ENCODE measurements at places on chromosomes 6 and 20.

- no peak for DNase-seq
Observed at GRCh38 chr20:59235226-59235625, 65.2 kb upstream of the EDN3 start.

GRCh38 chr6:40256831-40257230, 322.6 kb upstream of the MOCS1 start:
- DNase-seq, result no peak

DNA sequence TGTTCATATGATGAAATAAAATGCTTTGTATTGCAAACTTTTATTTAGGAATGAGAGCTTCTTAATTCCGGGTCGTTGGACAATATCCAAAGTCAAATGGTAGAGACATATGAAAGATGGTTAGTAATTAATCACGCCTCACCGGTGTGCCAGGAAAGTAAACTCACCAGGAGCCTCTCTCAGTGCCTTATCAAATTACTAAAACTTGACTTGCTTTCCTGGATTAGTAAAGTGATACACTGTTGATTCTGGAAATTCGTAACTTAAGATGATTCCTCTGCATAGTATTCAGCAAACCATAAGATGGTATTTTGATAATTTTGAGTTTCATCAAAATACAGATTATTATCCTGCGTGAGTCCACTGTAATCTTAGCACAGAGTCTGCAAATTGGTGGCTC, 115.2 kb downstream of the PAX1 start:
- DNase-seq, result no peak

DNA sequence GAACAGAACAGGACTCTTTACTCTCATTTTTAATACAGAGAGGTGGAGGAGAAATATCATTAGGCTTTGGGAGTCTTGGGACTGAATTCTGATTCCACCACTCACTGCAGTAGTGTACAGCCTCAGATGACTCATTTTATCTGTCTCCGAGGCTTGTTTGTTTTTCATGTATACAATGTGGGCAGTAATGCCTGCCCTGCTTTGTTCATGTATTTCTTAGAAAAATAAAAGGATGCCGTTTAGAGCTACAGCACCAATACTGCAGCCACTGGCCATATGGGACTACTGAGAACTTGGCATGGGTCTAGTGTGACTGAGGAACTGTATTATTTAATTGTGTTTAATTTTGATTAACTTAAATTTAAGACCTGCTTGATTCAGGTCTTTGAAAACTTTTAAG, 41.2 kb upstream of the JAG1 start:
- DNase-seq, result no peak

DNA sequence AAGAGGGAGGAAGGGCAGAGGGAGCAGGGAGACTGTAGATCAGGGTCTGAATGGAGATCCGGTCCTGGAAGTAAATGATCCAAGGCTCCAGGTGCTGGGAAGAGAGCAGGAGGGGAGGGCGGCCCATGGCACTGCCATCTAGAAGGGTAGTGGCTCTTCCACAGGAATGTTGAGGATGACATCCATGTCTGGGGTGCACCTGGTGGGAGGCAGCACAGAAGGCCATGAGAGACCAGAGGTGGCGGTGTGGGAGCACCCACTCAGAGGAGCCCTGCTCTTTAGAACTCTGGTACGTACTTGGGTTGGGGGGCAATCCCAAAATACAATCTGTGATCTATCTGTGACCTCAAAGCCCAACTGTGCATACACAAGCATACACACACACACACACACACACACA, 13.5 kb downstream of the DEFB132 start:
- DNase-seq, result no peak

DNA sequence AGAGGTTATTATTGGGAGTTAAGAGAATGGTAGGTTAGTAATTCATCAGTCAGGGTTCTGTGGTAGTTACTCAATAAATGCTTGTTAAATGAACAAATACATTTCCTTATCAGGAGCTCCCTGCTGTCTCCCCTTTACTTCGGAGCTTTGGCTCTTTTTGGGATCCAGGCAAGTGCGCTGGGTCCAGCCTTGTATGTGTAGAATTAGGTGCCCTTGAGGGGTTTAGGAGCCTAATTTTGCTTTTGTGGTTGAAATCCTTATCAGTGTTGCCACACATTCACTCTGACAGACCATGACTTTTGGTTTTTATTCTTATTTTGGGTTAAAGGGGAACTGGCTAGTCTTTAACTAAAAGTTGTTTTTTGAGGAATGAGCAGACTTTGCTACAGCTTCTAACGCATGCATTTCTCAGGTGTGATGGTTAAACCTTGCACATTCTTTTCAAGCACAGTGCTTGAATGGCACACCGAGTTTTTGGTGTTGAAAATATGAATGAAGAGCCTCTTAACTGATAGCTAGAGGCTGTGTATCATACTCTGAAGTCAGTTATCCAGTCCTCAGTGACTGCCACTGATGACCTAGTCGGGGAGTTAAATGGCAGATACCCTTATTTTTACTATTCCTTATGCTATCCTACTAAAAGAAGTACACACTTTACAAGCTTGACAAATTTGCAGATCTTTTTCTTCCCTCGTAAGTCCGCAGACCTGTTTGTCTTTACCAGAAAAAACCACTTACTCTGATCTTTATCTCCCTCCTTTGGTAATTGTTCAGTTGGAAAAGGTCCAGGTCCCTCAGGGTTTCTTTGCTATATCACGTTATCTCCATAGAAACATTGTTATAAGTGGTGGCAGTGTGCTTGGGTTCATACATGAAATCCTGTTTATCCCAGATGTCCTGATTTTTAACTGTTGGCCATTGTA, 50.7 kb upstream of the PLCG1 start:
- no peak for DNase-seq

DNA sequence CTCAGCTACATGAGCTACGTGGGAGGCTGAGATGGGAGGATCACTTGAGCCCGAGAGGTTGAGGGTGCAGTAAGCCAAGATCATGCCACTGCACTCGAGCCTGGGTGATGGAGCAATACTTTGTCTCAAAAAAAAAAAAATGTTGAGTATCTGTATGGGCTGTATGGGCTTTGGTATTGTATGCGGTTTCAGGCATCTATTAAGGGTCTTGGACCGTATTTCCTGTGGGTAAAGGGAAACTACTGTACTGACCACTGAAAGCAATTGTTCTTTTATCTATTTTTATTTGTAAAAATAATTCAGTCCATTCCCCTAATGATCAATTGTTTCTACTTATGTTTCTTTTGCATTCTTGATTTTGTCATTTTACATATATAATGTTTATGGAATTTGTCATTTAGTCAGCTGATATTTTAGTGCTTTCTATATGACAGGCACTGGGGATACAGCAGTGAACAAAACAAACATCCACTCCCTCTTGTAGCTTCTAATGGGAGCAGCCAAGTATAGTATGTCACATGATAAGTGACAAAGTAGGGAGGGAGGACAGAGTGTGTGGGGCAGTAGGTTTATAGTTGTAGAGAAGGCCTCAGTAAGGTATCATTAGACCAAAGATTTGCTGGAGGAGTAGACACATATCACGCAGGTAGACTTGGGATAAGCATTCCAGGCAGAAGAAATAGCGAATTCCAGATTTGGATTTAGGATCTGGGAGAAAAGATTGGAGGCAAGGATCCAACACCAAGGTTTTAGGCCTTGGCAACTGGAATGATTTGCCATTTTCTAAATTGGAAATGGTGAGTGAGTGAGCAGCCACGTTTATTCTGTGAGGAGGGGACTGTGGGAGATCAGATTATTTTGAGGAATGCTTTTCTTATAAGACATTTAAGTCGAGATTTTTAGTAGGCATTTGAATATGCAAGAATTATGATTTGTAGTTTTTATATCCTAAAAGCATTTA, 6.0 kb downstream of the PCMT1 start:
- no peak for DNase-seq

DNA sequence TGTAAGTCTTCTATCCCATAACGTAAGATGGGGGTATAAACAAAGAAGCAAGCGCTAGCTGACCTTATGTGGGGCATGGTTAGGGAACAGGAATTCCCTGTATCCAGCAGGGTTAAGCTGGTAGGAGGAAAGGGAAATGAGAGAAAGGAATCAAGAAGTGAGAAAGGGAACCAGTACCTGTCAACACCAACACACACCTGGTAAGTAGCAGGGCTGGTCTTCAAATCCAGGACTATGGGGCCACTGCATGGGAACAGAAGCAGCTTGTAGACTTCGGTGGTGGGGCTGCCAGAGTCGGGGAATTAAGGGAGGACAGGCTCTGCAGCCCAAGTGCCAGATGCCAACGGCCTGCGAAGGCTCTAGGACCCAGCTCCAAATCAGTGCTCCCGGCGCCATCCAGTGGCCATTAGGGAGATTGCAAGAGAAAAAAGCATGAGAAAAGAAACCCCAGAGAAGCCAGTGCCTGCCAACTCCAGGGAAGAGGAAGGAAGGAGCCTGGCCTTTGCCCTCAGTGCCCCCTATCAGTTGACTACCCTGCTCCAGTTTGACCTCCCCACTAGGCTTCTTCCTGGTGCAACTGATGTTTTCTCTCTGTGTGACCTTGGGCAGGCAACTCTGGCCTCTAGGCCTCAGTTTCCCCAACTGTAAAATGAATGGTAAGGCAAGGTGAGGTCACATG, 15.8 kb upstream of the RBPJL start:
- DNase-seq, result peak; percentile 36

DNA sequence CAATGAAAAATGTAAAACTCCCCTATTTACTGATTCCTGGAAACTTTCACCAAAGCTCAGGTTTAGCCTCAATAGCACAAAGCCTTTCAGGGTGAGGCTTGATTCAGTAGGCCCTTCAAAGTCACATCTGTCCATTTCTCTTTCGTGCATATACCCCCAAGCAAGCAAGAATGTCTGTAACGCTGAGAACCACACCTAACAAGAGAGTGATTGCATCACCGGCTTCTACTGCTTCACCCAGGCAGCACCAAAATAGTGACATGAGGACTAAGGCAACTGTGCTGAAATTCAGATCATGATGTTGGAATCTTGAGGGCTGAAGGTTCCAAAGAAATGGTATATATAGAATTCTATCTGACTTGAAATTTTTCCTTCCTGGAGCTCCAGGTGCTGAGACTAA, 26.1 kb downstream of the CGA start:
- no peak for DNase-seq

GRCh38 chr20:10540636-10541493, 105.8 kb downstream of the SLX4IP start:
- no peak for DNase-seq

DNA sequence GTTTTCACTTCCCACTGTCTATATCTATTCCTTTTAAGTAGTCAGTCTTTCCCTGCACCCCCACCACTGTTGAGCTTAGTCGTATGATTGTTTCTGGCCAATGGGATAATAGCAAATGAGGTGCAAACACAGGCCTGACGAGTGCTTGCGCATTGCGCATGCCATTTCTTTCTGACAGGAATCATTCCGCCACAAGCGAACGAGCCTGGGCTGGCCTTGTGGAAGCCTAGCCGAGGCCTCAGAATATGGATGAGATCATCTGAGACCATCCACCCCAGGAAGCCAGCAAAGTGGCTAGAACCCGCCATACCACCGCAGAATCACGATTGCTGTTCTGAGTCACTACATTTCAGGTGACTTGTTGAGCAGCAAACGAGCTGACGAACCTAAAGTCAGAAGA, 52.2 kb upstream of the PRL start:
- DNase-seq, result no peak

GRCh38 chr6:118656847-118657451, 5.6 kb upstream of the CEP85L start:
- DNase-seq, result no peak

DNA sequence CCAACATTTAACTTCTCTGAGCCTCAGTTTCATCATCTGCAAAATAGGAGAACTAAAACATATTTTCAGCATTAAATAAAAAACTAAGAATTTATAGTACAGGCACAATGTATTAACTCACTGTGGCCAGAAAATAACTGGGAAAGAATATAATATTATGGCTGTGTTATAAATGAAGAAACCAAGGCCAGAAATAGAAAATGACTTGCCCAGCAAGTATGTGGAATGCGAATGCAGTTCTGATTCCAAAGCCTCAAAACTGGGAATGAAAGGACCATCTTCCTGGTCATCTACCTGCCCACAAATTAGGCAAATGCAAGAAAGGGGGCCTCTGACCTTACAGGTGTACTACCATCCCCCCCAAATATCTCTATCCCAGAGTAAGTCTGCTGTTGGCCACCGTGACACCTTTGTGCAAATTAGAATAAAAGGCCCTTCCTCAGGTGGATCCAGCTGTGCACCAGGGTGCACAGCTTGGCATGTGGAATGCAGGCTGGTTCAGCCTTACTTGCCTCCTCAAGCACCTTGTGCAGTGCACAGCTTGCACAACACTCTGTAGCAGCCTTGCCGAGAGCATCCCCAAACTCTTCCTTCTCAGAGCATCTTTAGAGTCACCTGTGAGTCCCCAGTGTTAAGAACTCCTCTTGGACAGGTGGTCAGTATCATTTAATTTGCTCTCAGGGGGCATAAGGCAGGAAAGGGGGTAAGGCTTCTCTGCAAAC, 4.4 kb downstream of the SLC13A3 start:
- DNase-seq, result no peak

DNA sequence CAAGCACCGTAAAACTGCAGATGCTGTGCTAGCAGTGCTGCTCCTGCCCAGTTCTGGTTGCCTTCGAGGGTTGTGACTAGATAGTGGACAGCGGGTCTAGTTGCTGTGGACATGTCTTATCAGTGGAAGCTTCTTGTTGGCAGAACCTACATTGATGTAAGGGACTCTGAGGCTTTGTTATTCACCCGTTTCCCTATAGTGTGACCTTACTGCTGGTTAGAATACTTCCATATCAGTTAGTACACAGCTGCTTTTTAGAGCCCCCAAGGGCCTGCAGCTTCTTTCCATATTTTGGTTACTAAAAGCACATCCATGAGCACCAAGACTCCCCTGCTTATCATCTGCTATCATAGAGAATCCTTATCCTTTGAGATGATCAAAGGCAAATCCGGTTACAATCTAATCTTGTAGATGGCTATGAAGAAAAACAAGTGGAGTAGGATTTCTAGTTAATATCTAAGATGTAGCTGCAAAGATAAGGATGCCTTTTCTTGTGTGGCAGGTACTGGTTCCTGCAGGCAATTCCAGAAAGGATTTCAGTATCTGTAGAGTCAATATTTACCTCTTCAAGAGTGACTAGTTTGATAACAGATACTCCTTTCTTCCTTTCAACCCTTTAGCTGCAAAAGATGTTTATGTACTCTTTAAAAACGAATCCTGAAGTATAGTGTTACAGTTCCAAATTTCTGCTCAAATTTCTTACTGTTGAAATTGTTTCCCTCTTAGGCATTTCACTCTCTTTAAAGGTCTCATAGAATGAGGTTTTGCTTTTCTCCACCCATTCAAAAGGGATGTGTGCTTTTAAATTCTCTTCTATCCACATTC, 163.6 kb downstream of the JARID2 start:
- DNase-seq, result no peak

DNA sequence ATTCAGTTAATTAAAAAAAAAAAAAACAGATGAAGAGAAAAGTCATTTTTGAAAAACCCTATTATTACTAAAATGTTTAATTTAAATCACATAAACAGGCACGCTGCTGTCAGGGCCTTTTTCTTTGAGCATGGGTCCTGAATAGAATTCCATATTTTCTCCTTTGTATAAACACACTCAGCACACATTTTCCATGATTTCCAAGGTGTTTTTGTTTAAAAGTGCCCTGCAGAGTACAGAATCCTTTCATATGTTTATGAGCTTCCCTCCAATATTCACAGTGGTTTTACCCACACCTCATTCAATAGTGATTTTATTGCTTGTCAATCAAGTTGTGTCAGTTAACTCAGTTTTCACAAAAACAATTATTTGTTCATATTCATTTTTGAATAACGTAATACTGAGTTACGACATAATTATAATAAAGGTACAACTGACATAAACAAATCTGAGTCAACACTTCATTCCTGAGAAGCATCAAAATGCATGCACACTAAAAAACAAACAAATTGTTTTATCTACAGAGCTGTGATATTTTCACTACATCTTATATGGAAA, 15.2 kb downstream of the SLC35B3 start:
- DNase-seq, result no peak

- peak; percentile 20 for DNase-seq
Observed at GRCh38 chr20:46990017-46990595, 95.5 kb downstream of the EYA2 start.
